Substantia nigra (tissue), 51 donors: ENCODE measurements at places on chromosomes 7 and 10.

- no peak for DNase-seq
Measured at GRCh38 chr10:112510384-112510783, 63.4 kb downstream of the VTI1A start.

- no peak for DNase-seq
Measured at GRCh38 chr10:132861884-132862461, 76.0 kb upstream of the NKX6-2 start.

- DNase-seq, result no peak
Measured at GRCh38 chr7:65001291-65001814, 5.1 kb downstream of the ERV3-1 start.

DNA sequence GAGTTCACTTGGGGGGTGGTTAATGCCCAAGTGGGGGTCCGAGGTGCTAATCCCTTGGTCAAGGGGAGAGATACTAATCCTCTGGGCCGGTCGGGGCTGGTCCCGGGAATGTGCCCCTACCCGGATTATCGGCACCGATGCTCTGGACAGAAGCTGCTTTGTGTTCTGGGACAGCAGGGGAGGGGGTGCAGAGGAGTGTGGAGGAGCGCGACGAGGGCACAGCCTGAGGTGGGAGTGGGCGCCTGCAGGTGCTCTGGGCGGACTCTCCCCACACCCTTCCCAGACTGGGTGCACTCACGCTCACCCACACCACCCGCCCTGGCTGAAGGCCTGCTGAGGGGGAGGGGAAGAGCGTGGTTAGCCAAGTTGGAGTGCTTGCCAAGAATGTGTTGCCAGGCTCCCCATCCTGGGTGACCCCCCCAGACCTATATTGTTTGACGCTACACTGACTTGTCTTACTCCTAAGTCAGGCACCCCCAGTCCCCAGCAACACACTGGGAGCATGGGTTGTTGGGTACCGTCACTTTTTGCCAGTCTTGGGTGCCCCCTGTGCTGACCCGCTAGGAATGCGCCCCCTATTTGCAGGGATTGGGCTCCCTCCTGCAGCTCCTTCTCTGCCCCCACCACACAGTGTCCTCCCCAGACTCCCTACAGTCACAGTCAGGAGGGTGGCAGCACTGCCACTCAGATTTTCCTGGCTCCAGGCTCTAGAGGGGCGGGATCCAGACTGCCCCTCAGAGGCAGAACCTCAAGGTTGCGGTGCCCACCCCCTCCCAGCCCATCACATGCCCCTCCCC lies 1.2 kb downstream of the SLC4A2 start:
- DNase-seq, result no peak

GRCh38 chr7:115178835-115179234 lies 256.9 kb downstream of the MDFIC start:
- DNase-seq, result no peak

- DNase-seq, result no peak
Measured at GRCh38 chr7:99562832-99563231, 4.4 kb downstream of the ZNF655 start.

DNA sequence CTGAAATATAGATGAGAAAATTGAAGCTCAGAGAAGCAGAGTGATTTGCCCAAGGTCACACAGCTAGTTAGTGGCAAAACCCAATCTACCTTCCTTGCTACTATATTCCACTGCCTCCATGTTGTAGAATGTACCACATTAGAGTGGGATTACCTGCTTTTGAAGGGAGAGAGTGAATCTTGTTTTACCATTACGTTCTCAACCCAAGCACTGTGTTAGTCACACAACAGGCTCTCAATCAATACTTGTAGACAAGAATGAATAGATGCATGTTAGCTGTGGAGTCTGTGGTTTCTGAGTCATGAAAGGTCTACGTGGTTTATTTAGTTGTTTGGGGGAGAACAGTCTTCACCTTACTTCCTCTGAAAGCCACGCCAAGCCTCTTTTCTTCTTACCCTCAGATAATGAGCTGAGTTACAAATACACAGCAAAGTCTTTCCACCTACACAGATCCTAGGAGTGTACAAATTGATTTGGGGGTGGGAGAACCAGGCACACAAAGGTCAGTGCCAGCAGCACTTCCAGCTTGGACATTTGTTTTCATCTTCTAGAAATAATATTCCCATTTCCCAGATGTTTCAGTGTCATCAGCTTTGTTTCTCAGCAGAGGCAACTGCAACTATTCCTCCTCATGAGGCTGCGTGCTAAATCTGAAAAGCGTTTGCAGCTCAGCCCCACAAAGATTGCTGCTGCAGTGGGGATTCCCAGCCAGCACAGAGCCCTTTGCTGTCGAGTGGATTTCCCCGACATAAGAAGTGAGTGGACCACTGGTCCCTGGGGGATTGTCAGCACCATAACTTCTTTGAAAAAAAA lies 71.5 kb upstream of the ADO start:
- DNase-seq, result no peak

DNA sequence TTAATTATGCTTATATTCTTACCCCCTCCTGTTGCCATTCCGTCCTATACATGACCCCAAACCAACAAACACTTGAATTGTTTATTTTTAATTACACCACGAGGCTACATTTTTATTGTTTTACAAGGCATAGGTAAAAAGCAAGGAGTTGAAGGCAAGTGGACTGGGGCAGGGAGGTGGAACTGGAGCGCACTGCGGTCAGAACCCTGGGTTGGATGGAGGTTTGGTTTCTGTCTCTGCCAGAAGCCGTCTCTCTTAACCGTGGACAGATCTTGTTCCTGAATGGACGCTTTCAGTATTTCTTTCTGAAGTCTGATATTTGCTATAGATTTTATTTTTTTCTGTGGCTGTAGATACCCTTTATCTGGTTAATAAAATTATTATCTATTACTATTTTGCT lies 19.9 kb upstream of the IGFBP3 start:
- no peak for DNase-seq

DNA sequence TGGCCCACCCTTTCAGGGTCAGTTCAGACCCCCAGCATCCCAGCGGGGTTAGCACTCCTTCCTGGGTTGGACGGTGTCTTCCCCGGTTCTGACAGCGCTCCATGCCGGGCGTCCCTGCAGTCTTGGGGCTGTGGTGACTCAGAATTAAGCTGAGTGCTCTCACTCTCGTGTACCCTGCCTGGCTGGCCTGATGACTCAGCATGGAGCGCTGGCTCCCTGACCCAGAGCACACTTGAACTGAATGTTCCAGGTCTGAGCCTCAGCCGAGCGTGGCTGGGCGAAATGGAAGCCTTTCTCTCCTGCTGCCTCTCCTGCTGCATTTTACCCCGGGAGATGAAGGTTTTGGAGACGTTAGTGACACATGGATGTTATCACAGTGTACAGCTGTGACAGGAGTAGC lies 7.1 kb downstream of the BAG3 start:
- DNase-seq, result peak; percentile 25

DNA sequence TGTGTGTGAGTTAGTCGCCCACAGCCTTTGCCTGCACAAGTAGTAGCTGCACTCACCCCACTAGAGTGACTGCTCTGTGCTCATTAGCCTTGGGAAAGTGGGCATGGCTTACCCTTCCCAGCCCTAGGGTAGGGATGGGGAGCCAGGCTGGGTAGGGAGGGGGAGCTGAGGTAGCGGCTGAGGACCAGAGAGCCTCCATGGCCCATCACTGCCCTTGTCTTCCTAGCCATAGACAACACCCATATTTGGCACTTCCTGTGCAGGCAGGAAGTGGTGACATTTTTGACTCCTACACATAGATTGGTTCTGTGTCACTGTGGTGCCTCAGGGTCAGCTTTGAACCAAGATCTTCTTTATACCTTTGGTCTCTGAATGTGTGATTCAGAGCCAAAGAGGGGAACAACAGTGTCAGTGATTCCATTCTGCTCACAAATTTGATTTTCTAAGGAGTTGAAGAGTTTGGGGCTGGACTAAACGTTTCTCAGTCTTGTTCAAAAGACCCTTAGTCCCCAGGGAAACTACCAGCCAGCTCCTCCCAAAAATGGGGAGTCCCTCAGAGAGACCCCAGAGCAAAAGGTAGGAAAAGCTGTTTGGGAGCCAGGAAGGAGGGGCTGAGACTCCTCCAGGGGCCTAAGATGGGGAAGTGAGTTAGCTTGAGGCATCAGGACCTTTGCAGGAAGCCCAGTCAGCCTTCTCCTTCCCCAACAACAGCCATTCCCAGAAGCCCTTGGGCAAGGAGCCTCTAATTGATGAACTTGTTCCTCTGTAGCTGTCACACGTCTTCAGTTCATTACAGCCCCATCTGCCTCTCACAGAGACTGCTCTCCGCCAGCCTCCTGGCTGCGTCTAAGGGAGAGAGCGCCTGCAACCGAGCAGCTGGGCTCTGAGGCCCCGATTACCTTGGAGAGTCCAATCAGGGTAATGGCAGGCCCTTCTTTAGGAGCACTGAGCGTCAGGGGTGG lies 135.0 kb downstream of the CDH23 start:
- no peak for DNase-seq

DNA sequence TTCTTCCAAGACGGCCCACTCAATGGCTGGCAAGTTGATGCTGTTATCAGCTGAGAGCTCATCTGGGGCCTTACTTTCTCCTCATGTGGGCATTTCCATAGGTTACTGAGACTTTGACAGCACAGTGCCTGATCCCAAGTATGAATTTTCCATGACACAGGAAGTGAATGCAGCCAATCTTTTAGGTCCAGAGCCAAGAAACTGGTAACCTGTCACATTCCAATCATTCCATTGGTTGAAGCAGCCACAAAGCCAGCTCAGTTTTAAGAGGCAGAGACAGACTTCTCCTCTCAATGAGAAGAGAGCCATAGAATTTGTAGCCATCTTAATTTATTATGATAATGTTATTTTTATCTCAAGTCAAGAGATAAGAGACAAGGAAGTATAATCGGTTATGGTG lies 775.5 kb downstream of the CNTNAP2 start:
- no peak for DNase-seq

GRCh38 chr7:45190406-45191165 lies 33.0 kb downstream of the RAMP3 start:
- no peak for DNase-seq

GRCh38 chr7:44077061-44077460 lies 5.3 kb downstream of the POLM start:
- DNase-seq, result no peak

GRCh38 chr7:105756367-105756766 lies 120.0 kb downstream of the ATXN7L1 start:
- DNase-seq, result no peak

- no peak for DNase-seq
Measured at GRCh38 chr10:4748491-4749270, 77.3 kb upstream of the AKR1E2 start.

GRCh38 chr7:112025556-112025955 lies 180.6 kb downstream of the DOCK4 start:
- no peak for DNase-seq

GRCh38 chr7:56115852-56116538 lies at the start of gene NUPR2:
Gene NUPR2, minus strand, starts transcription at chr7:56116417. Its CDS starts 103 bp downstream, at chr7:56116314.
- no peak for DNase-seq

- DNase-seq, result no peak
Measured at GRCh38 chr7:94630855-94631254, 25.1 kb downstream of the SGCE start.

DNA sequence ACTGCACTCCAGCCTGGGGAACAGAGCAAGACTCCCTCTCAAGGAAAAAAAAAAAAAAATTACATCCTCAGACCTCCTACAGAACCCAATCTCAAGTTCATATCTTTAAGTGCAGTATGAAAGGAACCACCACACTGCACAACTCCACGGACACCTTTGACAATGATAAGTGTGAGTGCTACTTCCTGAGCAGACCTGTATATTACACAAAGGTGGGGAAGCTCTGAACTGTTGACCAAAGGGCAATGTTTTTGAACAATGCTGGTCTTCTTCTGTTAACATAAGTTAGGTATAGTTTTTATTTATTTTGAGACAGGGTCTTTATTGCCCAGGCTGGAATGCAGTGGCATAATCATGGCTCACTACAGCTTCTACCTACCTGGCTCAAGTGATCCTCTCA lies 54.1 kb upstream of the RNF148 start:
- no peak for DNase-seq

DNA sequence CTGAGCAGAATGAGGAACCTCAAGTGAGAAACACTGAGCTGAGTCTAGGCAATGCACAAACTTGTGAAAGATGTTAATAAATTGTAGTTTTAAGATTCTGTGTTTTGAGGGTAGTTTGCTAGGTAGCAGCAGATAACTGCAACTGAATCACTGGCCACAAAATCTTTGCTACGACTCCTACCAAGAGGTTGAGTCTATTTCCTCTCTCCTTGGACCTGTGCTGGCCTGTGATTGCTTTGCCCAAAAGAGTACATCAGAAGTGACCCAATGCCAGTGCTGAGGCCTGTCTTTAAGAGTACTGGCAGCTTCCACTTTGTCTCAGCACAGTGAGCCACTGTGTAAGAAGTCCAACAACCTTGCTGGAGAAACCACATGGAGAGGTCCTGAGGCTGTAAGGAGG lies 11.9 kb upstream of the TSPAN13 start:
- no peak for DNase-seq

DNA sequence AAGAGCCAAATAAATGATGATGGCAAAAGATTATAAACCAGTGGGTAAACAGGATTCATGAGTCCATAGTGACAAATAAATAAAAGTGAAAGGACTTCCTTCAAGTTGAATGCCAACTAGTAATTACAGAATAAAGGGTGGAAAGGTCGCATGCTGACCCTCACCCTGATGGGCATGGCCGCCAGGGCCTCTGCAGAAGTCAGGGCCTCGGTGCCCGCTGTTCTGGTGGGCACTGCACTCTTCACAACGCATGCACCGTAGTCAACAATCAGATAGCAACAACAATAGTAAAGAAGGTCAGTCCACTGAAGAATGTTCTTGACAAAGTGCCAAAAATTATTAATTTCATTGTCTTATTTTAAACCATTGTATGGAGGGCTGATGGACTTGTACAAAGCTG lies 123.2 kb upstream of the LANCL2 start:
- DNase-seq, result no peak

- DNase-seq, result no peak
Measured at GRCh38 chr7:129436335-129436923, 2.2 kb downstream of the STRIP2 start.

DNA sequence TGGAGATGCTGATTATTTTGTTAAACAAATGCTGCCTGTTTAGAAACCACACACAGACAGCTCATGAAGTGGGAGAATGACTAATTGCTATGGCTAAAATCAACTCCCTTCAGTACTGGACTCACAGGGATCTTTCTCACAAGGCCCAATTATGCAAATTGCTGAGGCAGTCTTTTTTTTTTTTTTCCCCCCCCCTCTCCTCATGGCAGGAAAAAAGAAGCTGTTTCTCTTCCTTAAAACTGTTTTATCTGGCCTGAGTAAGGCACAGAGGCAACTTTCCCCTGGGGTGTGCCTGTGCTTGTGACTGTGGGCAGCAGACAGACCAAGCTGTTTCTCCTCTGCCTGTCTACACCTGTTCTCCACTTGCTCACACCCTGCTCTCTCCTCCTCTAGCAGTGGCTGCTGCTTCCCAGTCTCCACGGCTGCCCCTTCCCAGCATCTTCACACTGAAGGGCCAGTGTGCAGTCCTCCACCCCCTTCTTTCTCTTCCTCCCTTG lies 65.4 kb upstream of the STEAP1B start:
- DNase-seq, result no peak

- peak; percentile 5 for DNase-seq
Measured at GRCh38 chr7:89623018-89623672, 531.1 kb upstream of the STEAP1 start.

- no peak for DNase-seq
Measured at GRCh38 chr7:47026780-47027361, 555.0 kb downstream of the TNS3 start.
